ENCODE measurements at places on chromosomes 4 and X.
A peak's percentile ranks its signal among the peaks of the same experiment; 100 is the strongest.

GRCh38 chr4:144494280-144494679, 151.7 kb upstream of the HHIP start:
- DNase-seq = no peak

GRCh38 chr4:101707596-101707995, 82.9 kb upstream of the BANK1 start:
- DNase-seq = peak; percentile 21

DNA sequence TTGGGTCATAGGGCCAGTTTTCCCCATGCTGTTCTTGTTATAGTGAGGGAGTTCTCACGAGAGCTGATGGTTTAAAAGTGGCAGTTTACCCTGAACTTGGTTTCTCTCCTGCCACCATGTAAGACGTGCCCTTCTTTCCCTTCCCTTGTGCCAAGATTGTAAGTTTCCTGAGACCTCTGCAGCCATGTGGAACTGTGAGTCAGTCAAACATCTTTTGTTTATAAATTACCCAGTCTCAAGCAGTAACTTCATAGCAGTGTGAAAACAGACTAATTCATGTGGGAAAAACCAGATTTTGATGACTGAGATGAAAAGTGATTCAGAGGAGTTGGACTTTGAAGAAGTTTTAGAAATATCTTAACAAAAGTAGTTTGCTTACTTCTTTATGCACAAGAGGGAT, 101.4 kb downstream of the ARHGAP10 start:
- no peak for DNase-seq

GRCh38 chr4:118850488-118851173, 14.7 kb upstream of the SEC24D start:
- no peak for DNase-seq

GRCh38 chr4:138935135-138935807, 80.3 kb upstream of the NOCT start:
- no peak for DNase-seq

DNA sequence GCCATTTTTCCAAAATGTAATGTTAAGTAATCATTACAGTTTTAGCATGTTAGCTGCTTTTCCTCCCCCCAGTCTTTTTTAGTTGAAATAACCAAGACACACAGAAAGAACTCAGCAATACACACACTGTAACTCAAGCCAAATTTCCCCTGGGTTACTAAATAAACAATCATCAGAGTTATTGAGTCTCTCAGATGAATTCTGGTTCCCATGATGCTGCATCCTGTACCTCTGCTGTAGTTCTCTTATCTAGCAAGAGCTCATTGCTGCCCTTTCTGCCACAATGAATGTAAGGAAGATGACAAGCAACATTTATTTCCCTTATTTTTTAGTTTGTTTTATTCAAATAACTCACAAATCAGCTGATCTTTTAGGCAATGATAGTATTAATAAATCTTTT, 185.1 kb downstream of the ARHGAP6 start:
- DNase-seq = no peak
